H1 (cell line): ENCODE measurements at places on chromosomes 4 and X. TPM values are rescaled to one million over a fixed set of nuclear protein-coding genes. Genes with fewer than 3 reads are reported as not detected.

Gene TLR6
- 0.08 and 0.09 TPM in 2 replicates for total RNA-seq

Gene TSC22D3
- total RNA-seq, result 7.6 TPM in 2 replicates

Gene MAGEE2
- not detected in 2 replicates for total RNA-seq

Gene PRSS12
- total RNA-seq, result 7.1 and 9.3 TPM in 2 replicates

Gene UBE2A
- total RNA-seq, result 43.8 and 43.9 TPM in 2 replicates

DNA sequence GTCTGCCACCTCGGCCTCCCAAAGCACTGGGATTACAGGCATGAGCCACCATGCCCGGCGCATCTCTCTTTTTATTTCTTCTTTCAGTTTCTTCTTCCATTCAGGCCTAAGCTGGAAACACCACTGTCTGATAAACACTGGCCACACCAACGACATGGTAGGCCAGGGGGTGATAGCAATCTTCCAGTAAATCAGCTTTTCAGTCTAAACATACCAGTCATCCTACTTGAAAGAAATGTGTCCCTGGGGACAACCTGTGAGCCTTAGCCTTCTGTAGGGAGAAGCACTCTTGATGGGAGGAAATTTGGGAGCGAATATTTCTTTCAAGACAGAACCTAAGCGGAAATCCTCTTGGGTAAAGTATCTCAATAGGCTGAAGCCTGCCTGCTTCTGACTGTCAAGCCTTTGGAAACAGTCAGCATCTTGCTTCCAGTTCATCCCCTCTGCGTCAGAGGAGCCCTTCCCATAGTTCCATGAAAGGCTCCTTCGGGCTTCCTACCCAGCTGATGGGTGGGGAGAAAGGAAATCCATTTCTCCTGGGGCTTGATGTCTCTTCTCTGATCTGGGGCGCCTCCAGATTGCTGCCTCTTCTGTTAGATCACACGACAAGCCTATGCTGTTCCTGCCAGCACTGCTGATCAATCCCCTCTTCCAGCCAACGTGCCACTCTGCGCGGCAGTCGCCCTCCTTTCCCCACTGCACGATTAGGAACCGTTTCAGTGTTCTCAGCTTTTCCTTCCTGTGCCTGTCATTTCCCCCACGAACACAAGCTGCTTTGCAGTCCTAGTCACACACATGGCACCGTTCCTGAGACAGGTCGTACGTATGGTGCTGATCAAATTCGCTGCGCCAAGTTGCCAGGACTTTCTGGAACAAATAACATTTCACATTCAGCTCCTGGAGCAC, 49.5 kb upstream of the CBR4 start:
- DNase-seq, result no peak

DNA sequence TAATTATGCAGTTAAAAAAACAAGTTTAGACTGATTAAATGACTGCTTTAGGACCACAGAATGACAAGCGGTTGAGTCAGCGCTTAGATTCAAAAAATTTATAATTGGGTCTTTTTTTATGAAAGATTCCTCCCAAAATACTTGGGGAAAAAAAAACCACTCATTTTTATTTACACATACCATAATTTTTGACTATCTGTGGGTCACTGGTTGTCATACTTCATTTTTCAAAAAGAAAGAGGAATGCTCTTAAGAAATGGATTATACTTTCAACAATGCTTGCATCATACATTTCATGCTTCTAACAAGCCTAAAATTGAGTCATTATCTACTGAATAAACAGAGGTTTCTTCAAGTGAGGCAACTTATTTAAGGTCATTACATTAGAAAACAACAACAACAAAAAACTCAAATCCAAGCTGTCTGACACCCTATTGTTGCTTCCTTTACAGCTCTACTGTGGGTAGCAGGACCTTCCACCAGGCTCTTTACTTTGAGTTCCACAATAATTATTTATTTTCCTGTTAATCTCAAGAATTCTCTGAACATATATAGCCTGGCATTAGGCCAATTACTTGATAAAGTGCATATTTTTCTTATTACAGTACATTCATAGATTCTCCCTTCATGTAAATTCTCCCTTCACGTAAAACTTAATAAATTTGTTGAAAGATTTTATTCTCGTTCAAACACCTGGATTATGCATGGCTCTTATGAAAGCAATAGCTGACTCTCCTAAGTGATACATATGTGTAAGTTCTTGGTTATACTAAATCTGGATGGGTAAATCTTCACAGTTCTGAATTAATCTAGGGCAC, 445.5 kb downstream of the PCDH10 start:
- DNase-seq, result no peak

DNA sequence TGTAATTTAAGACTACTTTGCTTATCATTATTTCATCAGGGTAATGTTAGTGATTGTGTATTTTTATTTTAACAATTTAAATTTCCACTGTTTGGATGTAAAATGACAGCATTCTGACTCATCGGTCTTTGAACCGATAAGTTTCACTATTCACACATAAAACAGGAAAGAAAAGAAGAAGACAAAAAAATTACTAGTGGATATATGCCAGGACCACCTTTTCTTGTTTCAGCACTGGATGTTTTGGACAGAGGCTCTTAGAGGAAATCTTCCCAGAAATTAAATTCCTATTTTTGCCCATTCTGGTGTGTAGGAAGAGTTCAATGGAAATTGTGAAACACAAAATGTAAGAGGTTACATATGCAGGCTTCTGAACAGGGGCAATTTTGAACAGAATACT, 57.4 kb downstream of the VEGFC start:
- DNase-seq, result no peak

DNA sequence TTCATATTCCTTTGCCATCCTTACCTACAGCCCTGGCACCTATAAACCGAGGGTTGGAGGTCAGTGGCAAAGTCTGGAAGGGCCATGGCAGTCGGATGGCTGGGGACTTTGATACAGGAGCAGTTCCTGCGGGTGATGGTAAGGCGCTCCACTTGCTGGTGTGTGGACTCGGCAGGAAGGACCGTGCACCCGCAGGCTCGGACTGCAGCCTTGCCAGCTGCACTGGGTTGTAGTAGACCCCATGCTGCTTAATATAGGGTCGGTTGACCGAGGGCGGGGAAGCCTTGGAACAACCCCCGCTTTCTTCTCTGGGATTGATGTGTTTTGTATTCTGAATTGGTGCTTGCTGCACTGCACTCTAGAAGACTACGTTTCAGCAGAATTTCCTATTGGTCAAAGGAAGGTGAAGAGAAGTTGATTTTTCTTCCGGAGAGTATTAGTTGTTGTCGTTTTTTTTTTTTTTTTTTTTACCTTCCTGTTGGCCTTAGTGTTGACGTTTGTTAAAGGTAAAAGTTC, 638 bp downstream of the BLTP1 start:
- DNase-seq, result no peak

DNA sequence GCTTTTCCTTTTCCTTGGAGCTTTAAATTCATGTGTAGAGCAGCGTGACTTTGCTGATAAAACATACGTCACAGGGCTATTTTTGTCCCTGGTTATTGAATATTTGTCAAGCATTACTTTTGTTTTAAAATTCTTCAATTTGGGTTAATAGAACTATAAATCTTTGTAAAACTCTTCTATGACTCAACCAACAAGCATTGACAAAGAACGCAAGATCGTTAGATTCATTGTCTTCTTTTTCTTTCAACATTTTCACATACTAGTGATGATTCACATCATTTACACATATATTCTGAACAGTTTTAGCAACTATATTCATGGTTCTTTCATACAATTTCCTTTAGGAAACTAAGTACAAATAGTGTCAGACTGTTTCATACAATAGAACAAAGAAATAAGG, 72.0 kb upstream of the GPM6A start:
- DNase-seq, result no peak

DNA sequence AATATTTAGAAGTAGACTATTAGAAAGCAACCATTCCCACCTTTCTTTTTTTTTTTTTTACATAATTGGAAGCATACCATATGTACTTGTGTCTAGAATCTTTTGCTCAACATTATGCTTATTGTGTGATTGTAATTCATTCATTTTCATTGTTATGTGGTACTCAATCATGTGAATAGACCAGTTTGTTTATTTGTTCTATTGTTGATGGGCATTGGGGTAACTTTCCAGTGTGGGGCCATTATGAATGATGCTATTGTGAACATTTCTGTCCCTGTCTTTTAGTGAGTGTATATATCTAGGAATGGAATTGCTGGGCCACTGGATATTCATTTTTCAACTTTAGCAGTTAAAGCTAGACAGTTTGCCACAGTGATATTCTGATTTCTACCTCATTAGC, 62.5 kb upstream of the MCUB start:
- DNase-seq, result no peak

DNA sequence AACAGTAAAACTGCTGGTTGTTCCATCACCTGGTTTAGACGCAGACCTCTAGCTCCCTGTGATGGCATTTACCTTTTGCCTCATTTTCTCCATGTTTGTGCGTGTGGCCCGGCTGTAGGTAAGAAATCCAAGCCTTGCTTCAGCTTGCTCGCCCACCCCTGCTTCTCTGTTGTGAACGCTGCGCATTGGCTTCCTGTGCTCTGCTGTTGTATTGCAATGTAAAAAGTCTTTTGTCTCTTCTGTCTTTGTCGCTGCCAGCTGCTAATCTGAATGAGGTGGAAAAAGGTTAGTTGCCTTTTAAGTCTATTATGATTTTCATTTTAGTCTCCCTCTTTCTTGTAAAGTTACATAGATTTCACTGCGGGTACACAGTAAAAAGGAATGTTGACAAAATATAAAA, 127.3 kb upstream of the PACRGL start:
- no peak for DNase-seq

DNA sequence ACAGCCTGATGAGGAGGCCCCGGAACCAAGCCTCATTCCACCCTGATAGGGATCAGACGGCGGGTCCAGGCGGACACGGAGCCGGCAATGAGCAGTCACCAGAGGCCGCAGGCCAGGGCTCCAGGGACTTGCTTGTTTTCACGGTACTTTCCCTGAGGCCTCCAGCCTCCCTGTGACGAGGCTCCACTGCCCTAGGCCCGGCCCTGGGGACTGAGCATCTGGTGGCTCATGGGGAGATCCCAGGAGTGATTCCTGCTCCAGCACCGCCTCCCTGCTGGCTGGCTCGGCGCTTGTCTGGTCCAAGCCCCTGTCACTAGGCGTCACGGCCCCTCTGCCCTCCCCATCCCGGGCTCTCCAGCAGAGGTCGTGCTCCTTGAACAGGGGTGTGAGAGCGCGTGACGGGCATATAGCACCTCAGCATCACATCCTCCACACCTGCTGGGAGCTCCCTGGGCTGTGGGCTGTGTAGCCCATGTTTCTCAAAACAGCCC, 14.1 kb downstream of the HTRA3 start:
- DNase-seq, result no peak

DNA sequence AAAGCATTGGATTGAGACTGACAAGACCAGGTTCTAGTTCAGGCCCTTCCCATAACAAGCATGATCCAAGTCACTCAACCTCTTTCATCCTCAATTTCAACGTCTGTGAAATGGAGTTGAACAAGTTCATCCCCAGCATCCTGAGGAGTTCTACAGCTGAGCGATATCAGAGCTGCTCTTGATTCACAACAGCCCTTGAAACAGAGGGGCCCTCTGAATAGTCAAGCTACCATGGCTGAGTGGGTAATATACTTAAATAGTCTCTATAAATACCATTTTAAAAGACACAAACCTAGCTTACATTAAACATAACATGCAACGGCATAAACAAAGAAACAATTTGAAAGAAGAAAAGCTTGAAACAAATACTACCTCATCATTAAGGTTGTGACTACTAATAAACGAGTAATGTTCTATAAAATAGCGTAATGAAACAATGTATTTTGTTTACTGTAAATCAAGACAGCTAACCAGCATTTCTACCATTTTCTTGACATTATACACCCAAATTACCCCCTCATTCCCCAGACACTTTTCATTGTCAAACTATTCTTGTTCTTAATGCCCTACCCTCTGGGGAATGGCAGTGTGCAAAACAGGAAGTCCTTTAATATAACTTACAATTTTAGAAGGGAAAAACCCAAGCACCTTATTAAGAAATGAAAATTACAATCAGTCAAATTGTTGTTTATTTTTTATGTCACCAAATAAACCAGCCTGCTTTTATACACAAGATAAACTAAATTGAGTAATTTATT, 202.3 kb downstream of the PARM1 start:
- no peak for DNase-seq

- no peak for DNase-seq
These were observed 313.4 kb downstream of the TENM3 start for GRCh38 chr4:182556580-182556979.

- no peak for DNase-seq
These were observed 117.4 kb downstream of the ATRX start for GRCh38 chrX:77668391-77669237.

DNA sequence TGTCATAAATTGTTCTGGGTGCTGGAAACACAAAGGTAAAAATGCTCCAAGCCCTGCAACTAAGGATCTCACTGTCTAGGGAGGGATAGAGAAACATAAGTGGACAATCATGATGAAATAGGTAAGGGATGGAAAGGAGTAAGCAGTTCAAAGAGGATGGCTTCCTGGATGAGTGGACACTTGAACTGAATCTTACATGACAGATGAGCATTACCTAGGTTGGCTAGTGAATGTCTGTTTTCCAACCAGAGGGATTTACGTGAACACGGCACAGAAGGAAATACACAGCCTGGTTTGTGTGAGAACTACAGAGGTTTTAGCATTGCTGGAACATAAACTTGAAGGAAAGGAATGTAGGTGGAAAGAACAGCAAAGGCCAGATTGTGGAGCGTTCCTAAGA, 150.2 kb upstream of the GALNT7 start:
- no peak for DNase-seq

DNA sequence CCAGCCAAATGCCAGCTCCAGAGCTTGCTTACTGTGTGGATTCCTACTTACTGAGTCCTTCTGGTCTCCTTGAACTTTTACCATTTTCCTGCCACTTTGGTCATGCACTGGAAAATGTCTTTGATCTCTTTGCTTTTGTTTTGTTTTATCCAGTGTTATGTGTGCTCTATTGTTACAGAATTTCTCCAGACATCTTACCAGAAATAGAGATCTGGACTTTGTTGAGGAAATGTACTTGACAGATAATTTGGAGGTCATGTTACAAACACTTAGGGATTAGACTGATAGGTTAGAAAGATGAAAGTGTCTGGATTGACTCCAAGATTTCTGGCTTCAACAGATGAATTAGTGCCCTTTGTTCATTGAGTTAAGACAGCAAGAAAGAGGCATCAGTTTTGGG, 5.7 kb upstream of the ZNF330 start:
- no peak for DNase-seq

- no peak for DNase-seq
These were observed 3.4 kb downstream of the SORCS2 start for GRCh38 chr4:7195546-7196287.

GRCh38 chr4:965766-966134, 7.6 kb downstream of the DGKQ start:
- no peak for DNase-seq
